ENCODE measurements at places on chromosomes 6 and 20.
A peak's percentile ranks its signal among the peaks of the same experiment; 100 is the strongest.

- DNase-seq: no peak
Observed at GRCh38 chr6:16933961-16934360, 167.9 kb upstream of the STMND1 start.

GRCh38 chr6:164045082-164045481 lies 630.6 kb downstream of the QKI start:
- DNase-seq: no peak

GRCh38 chr6:113586413-113587077 lies 270.6 kb upstream of the MARCKS start:
- no peak for DNase-seq

- no peak for DNase-seq
Observed at GRCh38 chr20:9635750-9636149, 121.4 kb downstream of the LAMP5 start.

- DNase-seq: no peak
Observed at GRCh38 chr20:53974785-53975555, 95.4 kb downstream of the BCAS1 start.

GRCh38 chr20:21096321-21097043 lies 9.7 kb downstream of the LINC00237 start:
- DNase-seq: no peak

- DNase-seq: no peak
Observed at GRCh38 chr6:137772541-137773250, 94.4 kb upstream of the TNFAIP3 start.

DNA sequence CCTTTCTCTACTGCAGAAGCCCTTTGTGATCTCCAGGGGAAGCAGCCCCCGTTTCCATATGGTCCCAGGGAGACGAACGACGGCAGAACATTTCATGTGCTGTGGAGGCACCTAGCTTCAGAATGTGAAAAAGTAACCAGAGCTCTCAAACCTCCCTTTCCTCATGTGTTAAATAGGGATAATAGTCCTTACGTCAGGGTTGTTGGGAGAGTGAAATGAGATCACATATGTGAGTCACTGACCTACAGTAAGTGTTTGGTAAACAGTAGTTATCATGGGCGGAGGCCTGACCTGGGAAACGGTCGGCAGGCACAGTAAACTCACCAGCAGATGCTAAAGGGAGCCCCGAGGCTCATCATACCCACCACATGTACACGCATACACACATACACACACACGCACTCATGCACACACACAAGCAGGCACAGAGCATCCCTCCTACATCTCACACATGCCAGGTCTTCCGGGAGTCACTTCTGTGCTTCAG lies 89.7 kb downstream of the LY86 start:
- DNase-seq: no peak

DNA sequence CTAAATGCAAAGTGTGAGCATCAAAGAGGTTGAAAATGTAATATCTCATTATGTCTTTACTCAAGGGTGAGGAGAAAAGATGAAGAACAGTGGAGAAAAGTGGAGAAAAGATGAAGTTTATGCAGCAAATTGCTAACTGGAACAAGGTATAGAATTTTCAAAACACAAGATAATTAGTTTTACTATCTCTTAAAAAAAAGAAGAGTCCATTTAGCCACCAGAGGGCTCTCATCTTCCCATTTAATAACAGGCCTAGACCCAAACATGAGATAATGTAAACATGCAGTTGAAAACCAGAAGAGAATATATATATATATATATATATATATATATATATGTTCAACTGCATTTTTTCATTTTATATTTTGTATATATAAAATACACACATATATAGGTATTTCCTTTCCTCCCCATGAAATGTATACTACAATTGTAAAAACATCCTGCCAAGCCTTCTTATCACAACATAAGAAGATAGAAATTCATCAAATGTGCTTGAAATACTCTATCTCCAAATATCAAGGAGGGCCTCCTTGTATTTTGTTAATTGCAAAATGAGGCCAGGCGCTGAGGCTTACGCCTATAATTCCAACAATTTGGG lies 78.4 kb downstream of the ADTRP start:
- no peak for DNase-seq

DNA sequence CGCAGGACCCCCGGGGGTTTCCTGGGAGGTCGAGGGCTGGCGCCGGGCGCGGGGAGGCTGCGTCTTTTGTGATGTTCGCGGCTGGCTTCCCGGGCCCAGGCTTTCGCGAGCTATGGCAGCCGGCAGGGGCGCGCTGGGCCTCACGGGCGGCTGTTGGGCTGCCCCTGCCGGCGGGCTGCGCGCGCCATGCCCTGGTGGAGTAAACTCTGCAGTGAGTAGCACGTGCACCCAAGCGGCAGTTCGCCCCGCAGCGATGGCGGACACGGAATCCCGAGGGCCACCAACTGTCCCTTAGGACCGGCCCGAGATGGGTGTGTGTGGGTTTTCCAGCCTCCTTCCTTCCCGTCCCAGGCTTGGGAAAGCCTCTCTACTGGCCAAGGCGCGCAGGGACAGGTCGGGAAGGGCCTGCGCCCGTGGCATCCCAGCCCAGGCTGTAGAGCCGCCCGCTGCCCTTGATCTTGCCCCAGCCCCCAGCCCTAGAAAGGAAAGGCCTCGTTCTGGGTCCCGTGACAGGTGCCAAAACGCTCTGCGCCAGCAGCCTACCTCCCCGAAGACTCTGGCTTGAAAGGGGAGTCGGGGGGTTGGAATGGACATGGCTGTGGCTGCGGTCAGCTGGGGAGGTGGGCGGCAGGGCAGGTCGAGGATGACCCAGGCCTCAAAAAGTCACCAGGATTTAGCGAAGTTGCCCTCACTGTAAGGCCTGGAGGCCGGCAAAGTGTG lies 49.7 kb downstream of the ZBTB2 start:
- DNase-seq: no peak

- DNase-seq: no peak
Observed at GRCh38 chr6:34901930-34902329, 12.9 kb downstream of the ANKS1A start.

DNA sequence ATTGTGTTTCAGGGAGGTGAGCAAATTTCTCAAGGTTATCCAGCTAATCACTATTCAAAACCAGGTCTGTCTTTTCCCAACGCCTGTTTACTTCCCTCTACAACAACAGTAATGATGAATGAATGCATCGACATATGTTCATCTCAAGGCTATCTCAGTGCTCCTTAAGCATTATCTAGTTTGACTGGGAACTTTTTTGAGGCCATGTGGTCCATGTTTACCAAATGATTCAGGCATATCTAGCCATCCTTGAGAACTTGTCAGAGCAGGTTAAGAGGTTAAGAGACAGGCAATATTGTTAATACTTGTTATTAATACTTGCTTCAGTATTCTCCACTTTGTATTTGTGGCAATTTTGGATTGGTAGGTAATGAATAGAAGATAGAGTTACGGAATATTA lies 1038.4 kb upstream of the FLRT3 start:
- no peak for DNase-seq

DNA sequence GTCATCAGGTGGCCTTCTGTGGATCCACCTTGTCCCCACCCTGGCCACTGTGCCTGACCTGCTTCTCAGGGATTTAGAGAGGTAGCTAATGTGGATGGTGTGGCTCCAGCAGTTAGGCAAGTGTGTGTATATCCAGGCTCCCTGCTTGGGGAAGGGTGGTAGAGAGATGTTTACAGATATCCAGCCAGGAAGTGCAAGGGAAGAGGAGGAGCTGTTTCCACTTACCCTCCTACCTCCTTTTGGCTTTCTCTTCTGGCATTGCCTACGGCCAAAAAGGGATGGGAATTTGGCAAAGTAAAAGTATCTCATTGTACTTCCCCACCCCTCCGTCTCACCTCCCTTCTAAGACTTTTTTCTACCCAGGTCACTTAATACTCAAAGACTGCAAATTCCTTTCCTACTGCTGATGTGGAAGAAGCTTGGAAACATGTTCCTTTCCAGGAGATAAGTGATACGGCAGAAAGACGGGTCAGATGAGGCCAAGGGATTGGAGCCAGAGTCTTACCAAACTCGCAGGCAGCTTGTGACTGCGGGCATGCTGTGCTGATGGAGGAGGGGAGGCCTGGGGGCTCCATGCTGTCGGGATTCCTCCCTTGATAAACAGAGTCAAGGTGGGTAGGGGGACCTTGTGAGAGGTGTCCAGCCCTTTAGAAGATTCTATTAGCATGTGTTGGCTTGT lies 253.4 kb downstream of the PRL start:
- DNase-seq: no peak

GRCh38 chr20:3744806-3745685 lies 12.6 kb downstream of the HSPA12B start:
- DNase-seq: peak; percentile 69

DNA sequence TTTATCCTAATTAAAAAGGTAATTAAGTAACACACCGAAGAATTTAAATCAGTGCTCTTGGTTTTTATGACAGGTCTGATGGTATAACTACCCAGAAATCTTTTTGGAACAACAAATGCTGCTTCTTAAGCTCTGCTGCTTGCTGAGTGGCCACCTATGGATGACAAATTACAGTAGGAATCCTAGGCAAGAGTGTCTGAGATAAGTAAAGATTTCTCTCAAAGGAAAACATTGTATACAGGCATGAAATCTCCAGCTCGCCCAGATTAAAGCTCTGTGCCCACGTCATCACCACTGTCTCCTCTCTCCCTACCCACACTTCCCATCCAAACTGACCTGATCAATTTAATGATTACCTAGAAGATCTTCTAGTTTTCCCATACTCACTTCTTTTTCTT lies 1083.0 kb upstream of the MAP3K7 start:
- no peak for DNase-seq

- no peak for DNase-seq
Observed at GRCh38 chr20:46568570-46569129, 18.2 kb upstream of the OCSTAMP start.

GRCh38 chr20:43539975-43540672 lies 18.7 kb upstream of the SGK2 start:
- no peak for DNase-seq

GRCh38 chr6:132063204-132063603 lies 112.0 kb upstream of the CCN2 start:
- DNase-seq: no peak

GRCh38 chr6:48641544-48641943 lies 530.5 kb upstream of the PTCHD4 start:
- no peak for DNase-seq

DNA sequence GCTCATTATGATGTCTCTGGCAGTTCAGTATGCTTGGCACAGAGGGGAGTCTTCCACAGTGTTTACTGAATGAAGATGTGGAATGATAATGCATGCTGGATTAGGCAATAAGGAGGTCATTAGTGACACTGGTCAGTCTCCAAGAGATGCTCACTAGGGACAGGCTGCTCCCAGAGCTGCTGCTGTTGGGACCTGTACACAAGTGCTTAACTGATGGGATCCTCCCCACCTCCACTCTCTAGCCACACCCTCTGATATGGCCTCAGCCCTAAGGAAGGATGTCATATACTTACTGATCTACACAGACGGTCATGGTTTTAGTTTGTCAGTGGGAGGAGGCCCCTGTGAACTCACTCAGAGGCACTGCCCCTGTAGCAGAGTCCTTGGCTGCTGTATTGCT lies 73.4 kb downstream of the MYB start:
- no peak for DNase-seq

GRCh38 chr20:57934007-57934805 lies 224.4 kb upstream of the PMEPA1 start:
- DNase-seq: no peak

DNA sequence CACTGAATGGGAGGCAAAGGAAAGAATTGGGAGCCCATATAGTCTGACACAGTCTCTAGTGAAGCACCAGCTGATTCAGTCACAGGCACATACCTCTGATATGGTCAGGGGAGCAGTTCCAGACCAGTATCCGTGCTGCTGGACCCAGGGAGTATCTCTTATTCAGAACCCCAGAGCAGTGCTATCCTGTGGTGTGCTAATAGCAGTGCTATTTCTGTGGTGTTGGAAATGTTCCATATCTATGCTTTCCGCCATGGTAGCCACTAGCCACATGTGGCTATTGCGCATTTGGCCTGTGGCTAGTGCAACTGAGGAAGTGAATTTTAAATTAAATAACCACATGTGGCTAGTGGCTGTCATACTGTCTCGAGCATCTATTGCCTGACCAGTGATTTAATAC lies 11.0 kb downstream of the SCUBE3 start:
- no peak for DNase-seq

GRCh38 chr6:156413154-156413553 lies 364.0 kb upstream of the ARID1B start:
- DNase-seq: no peak

DNA sequence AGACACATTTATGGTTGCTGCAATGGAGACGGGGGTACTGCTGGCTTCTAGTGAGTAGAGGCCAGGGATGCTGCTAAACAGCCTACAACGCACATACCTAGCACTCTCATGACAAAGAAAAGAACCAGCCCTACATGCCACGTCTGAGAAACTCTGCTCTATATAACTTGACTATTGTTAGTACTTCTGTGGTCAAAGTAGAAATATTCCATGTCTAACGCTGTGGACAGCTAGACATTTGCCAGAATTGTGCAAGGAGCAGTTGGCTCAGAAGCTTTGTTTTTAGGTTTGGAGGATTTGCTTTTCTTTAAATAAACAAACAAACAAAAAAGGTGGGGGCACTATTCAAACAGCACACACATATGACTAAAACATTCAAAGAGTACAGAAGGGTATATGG lies 20.5 kb downstream of the UBE2V1 start:
- DNase-seq: no peak

- DNase-seq: no peak
Observed at GRCh38 chr6:157579467-157580031, 198.6 kb downstream of the ZDHHC14 start.

DNA sequence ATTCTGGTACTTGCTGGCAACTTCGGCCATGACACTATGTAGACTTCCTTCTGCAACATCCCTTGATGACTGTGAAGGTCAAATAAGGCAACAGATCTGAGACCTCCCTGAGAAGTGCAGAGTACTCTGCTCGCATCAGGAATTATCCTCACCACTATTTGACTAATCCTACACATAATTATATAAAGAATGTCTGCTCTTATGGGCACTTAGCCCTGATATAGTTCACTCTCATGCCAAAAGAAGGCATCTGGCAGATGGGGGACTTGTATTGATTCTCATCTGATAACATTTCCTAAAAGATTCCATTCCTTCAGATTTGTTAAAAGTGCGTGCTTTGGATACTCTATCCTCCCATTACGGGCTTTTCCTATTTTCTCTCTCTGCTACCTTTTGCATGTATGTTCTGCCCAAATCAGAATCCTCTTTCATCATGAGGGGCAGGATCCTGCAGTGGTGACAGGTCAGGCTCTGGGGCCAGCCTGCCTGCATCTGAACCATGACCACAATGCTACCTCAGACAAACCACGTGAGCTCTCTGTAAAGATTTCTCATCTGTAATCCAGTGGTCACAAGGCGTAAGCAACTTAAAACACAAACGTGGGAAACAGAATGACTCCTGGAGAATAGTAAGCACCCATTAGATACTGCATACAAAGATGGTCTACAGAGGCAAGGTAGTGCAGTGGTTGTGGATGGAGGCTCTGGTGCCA lies 134.0 kb downstream of the GJA10 start:
- DNase-seq: no peak

GRCh38 chr20:11063444-11063843 lies 389.6 kb upstream of the JAG1 start:
- no peak for DNase-seq

DNA sequence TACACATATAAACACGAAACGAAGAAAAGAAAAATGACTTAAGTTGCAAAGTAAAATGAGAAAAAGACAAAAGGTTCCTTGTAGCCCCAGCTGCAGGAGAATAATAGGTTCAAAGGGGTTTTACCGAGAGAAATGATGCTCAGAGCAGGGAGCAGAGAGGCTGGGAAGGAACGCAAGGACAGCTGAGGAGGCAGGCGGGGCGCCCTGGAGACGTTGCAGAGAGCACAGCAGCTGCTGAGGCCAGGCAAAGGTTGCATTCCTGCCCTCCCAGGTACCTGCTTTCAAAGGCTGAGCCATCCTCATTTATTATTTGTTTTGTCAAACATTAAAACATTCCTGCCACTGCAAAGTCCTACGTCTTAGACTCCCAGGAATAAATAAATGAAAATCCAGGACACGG lies 16.2 kb upstream of the VAPB start:
- DNase-seq: no peak

All from CD4-positive, alpha-beta memory T cell (primary cell).